Activated CD8-positive, alpha-beta T cell treated with anti-CD3 and anti-CD28 coated beads for 36 hours (primary cell): ENCODE measurements at places on chromosomes 6 and 20.
A peak's percentile ranks its signal among the peaks of the same experiment; 100 is the strongest.

GRCh38 chr6:112266331-112266730, 12.0 kb upstream of the LAMA4 start:
- H3K4me3 ChIP-seq: no peak overlapping the region
- H3K27ac ChIP-seq: no peak overlapping the region
- DNase-seq: no peak
- no peaks in the 10 kb centered on the region for H3K36me3 ChIP-seq

DNA sequence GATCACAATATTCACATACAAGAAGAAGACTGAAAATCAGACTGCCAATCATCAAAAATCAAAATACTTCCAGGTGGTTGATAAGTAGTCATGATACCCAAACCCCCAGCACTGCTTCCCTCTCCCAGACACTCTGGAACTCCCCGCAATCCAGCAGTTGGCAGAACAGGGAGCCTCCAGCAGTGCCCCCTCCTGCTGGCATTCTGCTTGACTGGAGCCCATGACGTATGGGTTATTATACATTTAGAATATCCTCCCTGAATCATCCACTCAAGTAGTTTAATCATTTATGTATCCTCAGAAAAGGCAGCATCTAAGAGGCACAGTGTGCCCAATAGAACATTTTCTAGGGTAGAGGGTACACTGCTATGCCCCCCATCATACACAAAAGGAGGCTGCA, 9.3 kb upstream of the OGFRL1 start:
- no peak for DNase-seq
- H3K36me3 ChIP-seq: no peaks in the 10 kb centered on the region
- H3K27ac ChIP-seq: no peak overlapping the region
- H3K27me3 ChIP-seq: no peaks in the 10 kb centered on the region
- H3K4me1 ChIP-seq: no peaks in the 10 kb centered on the region
- no peak overlapping the region for H3K4me3 ChIP-seq

DNA sequence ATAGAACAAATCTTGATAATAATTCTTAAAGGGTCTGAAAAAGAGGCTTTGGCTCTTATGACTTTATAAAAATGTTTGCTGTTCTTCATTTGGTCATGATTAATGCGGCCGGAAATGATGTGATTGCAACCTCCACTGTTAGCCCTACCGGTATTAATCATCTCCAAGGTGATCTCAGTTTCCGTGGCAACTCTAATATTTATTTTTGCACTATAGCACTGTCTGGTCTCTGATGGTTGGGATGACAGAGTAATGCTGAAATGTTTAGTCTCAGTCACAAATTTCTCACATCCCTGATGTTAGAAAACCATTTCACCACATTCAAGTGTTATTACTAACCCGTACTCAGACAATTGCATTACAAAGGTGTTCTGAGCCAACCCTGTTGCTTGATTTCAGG, 87.4 kb downstream of the TMEM200A start:
- DNase-seq: no peak
- H3K4me1 ChIP-seq: no peaks in the 10 kb centered on the region
- H3K27ac ChIP-seq: no peak overlapping the region

- no peaks in the 10 kb centered on the region for H3K36me3 ChIP-seq
- no peak for DNase-seq
- no peak overlapping the region for H3K27ac ChIP-seq
- H3K4me3 ChIP-seq: no peak overlapping the region
- peaks cover 6% of the 10 kb centered on the region for H3K27me3 ChIP-seq
- H3K4me1 ChIP-seq: no peaks in the 10 kb centered on the region
Measured at GRCh38 chr6:165931675-165932074, 236.0 kb downstream of the TBXT start.

GRCh38 chr6:26611599-26611998, 14.8 kb downstream of the ABT1 start:
- peaks cover 22% of the 10 kb centered on the region for H3K4me1 ChIP-seq
- no peak overlapping the region for H3K27ac ChIP-seq
- H3K4me3 ChIP-seq: no peak overlapping the region
- H3K36me3 ChIP-seq: no peaks in the 10 kb centered on the region
- H3K27me3 ChIP-seq: peaks cover 33% of the 10 kb centered on the region

DNA sequence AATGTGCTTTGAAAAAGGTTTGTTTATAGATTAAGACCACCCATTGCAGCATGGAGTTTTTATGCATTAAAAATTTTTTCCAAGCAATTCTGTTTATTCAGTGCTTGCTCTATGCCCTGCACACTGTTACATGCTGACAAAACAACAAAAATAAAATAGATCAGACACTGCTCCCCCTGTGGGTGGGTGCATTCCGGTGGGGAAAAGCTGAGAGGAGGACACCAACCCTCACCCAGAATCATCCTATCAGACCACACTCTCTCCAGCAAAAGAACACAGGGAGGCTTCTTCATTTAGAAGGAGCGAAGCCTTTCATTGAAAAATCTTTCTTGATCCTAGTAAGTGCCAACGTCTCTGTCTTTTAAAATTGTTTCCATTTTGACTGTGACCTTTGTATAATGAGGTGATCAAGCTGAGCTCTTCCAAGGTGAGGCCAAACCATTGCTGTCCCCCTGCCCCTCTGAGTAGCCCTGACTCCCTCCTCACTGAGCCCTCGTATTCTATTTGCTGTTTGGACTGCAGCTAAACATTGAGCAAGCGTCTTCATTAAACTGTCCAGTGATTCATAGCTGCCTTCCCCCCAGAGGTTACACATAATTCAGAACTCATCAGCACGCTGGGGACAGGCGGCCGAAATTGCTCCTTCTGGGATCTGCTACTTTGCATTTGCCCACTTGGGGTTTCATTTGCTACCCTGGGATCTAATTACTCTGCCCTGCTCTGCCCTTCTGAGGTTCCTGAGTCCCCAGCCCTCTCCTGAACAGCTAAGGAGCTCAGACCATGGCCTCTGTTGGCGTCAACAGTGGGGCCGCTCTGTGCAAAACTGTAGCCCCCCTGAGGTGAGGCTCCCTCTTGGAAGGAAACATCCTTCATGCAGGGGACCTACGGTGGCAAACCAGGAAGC, 102.4 kb downstream of the F13A1 start:
- no peaks in the 10 kb centered on the region for H3K4me1 ChIP-seq
- H3K27ac ChIP-seq: no peak overlapping the region
- peaks cover 3% of the 10 kb centered on the region for H3K27me3 ChIP-seq
- no peak overlapping the region for H3K4me3 ChIP-seq
- no peaks in the 10 kb centered on the region for H3K36me3 ChIP-seq
- DNase-seq: no peak

DNA sequence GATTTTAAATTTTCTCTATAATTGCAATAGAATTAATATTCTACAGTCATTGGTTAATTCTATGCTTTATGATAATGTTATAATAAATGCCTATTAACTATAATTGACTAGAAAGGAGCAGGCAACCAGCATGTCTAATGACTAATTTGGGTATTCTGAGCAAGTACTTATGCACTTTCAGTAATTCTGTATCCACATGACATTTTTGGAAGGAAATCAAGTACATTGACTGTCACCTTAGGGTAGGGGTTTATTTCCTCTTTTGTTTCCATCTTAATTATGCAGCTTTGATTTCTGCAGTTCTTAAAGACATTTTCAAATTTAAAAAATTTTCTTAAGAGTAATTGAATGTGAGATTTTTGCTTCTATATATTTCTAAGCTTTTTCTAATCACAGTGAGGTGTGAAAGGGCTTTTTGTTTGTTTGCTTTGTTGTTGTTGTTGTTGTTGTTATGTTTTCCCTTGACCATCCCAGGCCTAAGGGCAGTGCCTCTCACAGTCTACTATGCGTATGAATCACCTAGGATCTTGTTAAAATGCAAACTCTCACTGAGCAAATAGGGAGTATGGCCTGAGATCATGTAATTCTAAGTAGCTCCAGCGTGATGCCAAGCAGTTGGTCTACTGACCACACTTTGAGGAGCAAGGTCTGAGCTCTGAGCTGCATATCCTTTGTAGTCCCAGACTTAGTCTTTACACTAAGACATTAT, 467.1 kb upstream of the RNF217 start:
- H3K27ac ChIP-seq: no peak overlapping the region
- no peaks in the 10 kb centered on the region for H3K4me1 ChIP-seq
- H3K4me3 ChIP-seq: no peak overlapping the region
- no peaks in the 10 kb centered on the region for H3K27me3 ChIP-seq
- no peak for DNase-seq
- no peaks in the 10 kb centered on the region for H3K36me3 ChIP-seq

DNA sequence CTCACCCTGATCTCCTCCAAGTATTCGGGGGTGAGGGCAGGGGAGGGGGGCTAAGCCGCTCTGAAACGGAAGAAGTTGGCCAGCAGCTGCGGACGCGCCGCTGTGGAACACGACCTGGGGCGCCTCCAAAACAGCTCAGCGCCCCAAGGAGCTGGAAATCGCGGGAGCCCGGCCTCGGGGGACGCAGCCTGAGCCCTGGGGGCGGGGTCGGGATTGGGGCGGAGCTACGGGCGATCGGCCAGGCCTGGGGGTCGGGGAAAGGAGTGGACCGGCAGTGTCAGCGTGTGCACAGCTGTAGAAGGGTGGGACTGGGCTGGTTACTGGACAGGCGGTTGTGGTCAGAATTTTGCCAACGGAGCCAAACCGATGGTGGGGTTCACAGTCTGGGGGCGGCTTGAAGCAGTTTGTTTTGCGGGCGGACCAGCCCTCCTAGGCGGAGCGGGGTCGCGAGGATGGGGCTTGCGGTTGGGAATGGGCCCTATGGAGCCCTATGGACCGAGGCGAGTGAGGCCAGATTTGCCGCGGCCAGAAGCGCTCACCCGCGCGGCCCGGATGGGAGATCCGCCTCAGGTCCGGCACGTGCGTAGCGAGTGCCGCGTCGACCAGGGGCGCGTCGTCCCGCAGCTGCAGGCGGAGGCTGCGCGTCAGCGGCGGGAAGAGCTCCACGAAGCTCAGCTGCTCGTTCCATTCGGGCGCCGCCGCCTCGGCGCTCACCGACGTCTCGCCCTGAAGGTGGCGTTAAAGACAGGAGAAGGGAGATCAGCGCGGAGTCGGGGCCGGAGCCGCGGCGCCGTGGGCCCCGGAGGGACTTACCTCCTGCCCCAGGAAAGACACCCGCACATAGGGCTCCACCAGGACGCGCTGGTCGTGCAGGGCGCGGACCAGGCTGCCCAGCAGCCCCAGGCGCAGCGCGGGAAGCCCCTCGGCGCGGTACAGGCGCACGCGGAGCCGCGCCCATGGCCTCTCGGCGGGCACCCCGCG, 14.3 kb upstream of the SPAG4 start:
- H3K27me3 ChIP-seq: peaks cover 28% of the 10 kb centered on the region
- DNase-seq: peak; percentile 84
- no peaks in the 10 kb centered on the region for H3K36me3 ChIP-seq
- H3K27ac ChIP-seq: peak overlapping the region; percentile 55
- H3K4me1 ChIP-seq: peaks cover 4% of the 10 kb centered on the region

GRCh38 chr6:99458319-99458718, 33.2 kb upstream of the PNISR start:
- no peak overlapping the region for H3K27ac ChIP-seq
- no peaks in the 10 kb centered on the region for H3K4me1 ChIP-seq
- peak; percentile 5 for DNase-seq
- peaks cover 49% of the 10 kb centered on the region for H3K36me3 ChIP-seq
- no peak overlapping the region for H3K4me3 ChIP-seq
- no peaks in the 10 kb centered on the region for H3K27me3 ChIP-seq

DNA sequence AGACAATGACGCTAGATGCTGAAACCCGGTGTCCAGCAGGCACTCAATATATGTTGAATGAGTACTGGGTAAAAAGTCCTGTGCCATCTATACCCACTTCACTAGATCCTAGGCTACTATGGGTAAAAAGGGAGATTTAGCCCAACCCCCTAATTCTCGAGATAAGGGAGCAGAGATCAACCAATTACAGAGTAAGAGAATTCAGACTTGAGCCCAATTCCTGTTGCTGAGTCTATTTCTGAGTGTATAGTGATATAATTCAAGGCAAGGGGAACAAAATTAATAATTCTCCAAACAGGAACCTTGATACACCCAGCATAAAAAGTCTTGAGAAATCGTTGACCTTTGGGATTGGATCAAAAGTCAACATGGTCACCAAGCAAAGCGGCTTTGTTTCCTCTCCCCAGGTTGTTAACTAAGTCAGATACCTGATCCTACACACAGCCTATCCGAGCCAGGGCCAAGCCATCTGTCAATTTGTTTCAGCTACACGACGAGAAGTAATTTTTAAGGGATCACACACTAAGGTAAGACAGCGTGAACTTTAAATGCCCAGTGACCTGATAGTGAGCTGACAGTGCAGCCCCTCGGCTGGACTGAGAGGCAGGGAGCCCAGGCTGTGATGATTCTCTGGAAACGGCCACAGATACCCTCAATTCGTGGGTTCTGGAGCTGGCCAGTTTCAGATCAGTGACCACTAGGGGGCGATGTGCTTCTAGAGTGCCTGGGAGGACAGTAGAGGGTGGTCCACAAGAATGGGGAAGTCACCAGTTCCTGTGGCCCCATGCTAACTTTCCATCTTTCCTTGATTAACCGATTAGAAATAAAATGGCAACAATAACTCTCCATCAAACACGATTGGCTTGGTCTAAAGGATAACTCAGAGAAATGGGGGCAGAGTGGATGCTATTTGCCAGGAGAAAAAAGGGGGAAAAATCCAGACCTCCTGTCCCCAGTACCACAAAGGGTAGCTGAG, 46.2 kb downstream of the SLC22A23 start:
- no peaks in the 10 kb centered on the region for H3K36me3 ChIP-seq
- H3K27me3 ChIP-seq: no peaks in the 10 kb centered on the region
- H3K4me3 ChIP-seq: no peak overlapping the region
- H3K4me1 ChIP-seq: peaks cover 4% of the 10 kb centered on the region

DNA sequence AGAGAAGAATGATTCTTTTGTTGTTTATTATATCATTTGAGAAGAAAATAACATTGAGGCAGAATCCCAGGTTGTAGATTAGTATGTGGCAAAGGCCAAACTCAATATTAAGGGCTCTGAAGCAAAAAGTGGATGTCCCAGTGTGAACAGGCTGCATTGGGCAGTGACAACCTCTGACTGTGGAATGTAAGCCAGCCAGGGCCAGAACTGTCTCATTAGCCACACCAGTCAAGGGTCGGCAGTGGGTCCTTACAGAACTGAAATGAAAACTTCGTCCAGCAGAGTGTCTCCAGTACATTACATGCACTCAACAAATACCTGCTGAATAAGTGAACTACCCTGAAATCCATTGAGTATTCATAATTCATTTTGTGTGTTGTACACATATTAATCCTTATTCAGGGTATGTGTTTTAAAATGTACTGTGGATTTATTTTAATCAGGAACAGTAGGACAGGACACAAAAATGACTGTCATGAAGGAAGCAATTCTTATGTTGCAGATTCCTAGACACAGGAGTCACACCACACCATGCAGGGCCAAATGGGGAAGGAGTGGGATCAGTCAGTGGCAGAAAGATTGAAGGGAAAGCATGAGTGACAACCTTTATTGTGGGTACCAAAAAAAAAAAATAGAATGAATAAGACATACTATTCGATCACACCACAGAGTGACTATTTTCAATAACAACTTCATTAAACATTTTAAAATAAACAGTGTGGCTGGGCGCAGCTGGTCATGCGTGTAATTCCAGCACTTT, 64.9 kb upstream of the UTRN start:
- peaks cover 2% of the 10 kb centered on the region for H3K27me3 ChIP-seq
- H3K4me1 ChIP-seq: peaks cover 30% of the 10 kb centered on the region
- H3K36me3 ChIP-seq: peaks cover 2% of the 10 kb centered on the region
- no peak overlapping the region for H3K4me3 ChIP-seq
- no peak for DNase-seq
- H3K27ac ChIP-seq: no peak overlapping the region
